Stimulated activated CD4-positive, alpha-beta T cell treated with anti-CD3 and anti-CD28 coated beads, Interleukin-15, amount 100 ng/mL, for 1 hour (primary cell): ENCODE measurements at places on chromosomes 1 and 21.

DNA sequence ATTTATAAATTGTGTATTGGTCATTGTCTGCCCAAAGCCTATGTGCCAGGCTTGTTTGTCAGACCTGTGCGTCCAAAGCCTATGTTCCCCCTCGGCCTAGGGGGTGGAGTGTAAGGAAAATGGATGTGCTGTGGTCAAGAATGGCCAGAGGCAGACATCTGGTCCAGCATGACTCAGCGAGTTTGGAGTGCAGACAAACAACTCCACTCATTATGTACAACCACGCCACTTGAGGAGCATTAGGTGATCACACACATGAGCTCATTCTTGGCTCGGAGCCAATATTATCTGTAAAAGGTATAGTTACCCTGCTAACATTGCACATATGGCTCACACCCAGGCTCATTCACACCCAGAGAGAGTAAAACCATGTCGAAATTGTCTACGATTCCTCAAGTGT lies 1047.6 kb upstream of the ADGRL4 start:
- no peak for DNase-seq

GRCh38 chr1:242691610-242691945 lies 167.1 kb upstream of the PLD5 start:
- no peak for DNase-seq

GRCh38 chr1:171494076-171494475 lies 8.7 kb downstream of the PRRC2C start:
- no peak for DNase-seq

DNA sequence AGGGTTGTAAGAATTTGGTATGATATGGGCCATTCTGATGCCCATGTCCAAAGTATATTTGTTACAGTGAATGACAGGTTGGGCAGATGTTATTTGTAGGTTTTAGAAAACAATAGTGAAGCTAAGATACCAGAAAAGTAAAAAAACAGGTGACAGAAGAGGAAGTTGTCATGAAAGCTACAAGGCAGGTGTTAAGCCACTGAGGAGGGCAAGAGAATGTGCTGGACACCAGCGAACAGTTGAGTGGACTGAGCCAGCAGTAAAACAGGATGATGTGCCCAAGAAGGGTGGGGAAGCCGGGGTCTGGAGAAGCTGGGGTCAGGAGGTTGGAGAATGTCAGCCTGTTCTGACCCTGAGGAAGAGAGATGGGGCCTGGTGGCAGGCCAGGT lies 83.3 kb downstream of the DTL start:
- DNase-seq: no peak

DNA sequence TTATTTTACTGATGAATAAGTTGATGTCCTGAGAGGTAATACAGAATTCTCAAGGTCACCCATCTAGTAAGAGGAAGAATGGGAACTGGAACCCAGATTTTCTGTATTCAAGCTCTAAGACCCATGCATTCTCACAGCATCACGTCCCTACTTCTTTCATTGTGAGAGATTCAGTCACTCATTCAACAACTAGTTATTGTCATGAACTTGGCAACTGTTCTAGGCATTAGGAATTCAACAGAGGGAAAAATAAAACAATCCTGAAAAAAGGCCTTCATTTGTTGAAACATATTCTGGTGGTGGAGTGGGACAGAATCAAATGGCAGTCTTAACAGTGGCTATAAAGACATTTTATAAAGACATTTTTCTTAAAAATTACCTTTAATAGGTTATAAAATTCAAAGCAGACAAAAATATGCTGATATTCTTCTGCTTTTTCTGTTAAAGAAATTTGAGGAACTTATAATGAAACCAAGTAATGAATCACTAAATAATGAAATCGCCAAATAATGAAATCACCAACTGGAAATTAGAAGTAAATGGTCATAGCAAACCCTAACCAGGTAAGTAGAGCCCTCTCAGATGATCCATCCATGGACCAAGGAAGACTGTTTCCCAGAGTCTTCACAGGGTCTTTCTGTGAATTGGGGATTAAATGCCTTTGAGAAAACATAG lies 136.5 kb upstream of the DPYD start:
- no peak for DNase-seq

DNA sequence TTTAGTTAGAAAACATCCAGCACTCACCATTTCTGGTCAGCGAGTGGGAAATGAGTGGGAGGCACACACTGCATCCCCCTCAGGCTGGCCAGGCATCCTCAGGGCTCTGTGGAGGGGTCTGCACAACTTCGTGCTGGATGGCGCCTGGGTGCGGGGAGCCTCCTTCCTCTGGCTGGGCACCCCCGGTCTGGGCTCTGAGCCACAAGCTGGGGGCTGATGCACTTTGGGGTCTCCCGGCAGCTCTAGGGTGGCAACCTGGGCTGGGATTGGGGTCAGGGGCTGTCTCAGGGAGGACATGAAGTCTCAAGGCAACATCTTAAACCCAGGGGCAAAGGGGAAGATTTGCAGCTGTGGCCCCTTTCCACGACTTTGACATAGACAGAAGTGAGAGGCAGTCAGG lies 23.5 kb downstream of the PRDM16 start:
- DNase-seq: no peak

- no peak for DNase-seq
These were observed 25.0 kb downstream of the WNT9A start for GRCh38 chr1:227922501-227923352.

GRCh38 chr21:21373969-21374368 lies 375.8 kb downstream of the NCAM2 start:
- DNase-seq: no peak

DNA sequence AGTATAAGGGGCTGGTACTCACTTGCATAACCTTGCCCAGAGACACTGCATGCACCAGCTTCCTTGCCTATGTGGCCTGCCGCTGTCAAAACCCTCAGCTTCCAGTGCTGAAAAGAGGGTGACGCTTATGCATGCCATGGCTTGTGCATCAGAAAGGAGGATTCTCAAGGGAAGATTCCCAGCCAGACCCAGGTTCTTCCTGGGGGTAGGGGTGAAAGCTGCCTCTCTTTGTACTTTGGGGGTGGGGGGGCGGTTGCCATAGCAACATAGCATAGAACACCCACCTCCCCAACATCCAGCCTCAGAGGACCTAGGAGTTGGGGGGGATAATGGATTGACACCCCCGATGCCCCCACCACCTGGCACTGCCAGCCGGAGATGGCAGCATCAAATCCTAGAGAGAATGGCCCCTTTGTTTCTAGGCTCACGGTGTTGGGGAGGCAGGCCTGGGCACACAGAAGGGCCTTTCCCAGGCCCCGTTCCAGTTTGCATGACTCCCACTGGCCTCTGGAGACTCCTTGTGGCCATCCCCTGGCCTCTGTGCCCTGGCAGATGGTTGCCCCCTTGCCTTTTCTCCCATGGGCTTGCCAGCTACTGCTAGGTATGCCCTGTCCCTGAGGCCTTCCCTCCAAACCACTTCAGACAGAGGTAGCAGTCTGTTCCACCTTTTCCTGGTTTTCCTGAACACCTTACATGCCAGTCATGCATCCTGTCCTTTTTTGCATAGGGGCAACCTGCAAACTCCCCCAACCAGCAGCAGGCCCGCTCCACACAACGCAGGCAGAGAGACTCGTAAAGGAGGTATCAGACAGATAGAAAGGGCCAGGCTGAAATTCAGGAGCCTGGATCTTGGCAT lies 44.6 kb downstream of the RHBG start:
- DNase-seq: no peak

DNA sequence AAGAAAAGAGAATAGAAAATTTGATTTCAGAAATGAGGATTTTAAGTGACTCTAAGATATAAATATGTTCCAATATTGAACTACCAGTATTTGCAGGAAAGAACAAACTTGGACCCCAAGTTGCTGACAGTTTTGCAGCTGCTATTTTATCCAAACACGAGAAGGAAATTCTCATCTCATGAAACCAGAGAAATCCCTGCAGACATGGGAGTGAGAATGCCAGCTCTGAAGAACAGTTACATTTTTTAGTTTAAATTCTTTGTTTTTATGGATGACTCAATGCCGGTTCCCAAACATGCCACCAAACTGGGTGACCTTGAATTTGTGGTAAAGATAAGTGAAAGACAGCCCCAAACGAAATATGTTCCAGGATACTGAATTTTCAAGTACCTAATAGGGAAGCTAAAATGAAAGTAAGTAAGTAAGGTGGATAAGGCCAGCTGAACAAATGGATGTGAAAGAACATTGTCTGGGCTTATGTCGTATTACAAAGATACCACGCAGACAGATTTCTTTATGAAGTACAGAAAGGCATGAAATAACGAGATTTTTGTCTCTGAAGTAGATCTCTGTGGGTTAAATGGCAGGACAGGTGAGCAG lies 19.9 kb downstream of the TLR5 start:
- no peak for DNase-seq

GRCh38 chr1:35539073-35539823 lies 18.0 kb downstream of the KIAA0319L start:
- no peak for DNase-seq

GRCh38 chr1:156655151-156655903 lies 13.4 kb downstream of the BCAN start:
- DNase-seq: no peak

DNA sequence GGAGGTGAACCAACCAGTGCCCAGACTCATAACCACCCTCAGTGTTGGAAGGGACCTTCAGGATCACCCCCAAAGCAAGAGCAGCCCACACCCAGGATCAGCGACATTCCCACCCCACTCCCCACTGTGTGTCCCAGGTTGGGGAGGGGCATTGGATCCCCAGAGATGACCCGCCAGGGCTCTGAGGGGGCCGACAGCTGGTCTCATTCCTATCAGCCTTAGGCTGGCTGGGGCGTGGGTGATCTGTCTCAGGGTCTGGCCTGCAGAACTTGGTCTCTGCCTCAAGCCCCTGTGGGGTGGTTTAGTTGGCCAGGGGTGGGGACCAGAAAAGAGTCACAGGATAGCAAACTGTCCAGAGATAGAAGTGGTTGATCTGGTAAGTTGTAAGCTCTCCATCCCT lies 7.8 kb upstream of the BSND start:
- DNase-seq: no peak

GRCh38 chr1:231046730-231047395 lies 6.8 kb upstream of the FAM89A start:
- DNase-seq: no peak

DNA sequence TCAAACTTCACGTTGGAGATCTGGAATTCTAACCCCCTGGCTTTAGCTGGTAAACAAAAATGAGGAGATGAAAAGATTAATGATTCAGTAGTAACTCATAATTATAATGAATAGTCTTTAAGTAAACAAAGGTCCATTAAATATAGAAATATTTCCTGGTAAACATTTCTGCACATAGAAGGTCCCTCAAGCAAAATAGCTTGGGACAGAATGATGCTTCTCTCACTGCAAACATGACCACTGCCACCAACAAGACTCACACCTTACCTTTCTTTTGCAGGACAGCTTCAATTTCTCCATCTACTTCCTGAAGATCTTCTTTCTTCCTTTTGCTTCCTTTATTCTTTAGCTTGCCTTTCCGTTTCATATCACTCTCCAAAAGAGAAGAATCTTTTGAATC lies 25.2 kb downstream of the NVL start:
- no peak for DNase-seq

- no peak for DNase-seq
These were observed 143.7 kb downstream of the DNM3 start for GRCh38 chr1:171984850-171985485.

DNA sequence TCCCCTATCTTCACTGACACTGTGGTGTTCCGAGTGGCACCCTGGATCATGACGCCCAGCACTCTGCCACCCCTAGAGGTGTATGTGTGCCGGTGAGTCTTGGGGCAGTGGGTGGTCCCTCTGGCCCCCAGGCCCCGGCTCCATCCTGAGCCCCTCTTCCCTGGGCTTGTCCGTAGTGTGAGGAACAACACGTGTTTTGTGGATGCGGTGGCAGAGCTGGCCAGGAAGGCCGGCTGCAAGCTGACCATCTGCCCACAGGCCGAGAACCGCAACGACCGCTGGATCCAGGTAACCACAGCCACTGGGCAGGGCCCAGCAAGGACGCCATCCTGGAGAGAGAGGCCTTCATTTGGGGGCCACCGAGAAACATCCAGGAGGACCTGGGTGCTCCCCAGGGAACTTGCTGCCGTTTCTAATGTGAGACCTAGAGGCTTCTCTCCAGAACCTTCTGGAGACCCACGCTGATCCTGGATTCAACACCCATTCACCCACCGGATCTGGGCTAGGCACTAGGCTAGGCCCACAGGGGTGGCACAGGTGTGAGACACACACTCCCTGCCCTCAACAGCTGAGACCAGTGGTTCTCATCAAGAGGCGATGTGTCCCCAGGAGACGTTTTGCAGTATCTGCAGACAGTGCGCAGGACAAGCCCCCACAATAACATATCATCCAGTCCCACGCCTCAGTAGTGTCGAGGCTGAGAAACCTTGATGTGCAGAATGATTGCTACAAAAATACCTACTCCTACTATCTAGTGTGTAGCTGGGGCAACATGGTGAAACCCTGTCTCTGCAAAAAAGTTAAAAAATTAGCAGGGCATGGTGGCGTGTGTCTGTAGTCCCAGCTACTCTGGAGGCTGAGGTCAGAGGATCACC lies 22.2 kb downstream of the PADI3 start:
- no peak for DNase-seq

GRCh38 chr1:97849345-97850340 lies 71.2 kb downstream of the DPYD start:
- no peak for DNase-seq

DNA sequence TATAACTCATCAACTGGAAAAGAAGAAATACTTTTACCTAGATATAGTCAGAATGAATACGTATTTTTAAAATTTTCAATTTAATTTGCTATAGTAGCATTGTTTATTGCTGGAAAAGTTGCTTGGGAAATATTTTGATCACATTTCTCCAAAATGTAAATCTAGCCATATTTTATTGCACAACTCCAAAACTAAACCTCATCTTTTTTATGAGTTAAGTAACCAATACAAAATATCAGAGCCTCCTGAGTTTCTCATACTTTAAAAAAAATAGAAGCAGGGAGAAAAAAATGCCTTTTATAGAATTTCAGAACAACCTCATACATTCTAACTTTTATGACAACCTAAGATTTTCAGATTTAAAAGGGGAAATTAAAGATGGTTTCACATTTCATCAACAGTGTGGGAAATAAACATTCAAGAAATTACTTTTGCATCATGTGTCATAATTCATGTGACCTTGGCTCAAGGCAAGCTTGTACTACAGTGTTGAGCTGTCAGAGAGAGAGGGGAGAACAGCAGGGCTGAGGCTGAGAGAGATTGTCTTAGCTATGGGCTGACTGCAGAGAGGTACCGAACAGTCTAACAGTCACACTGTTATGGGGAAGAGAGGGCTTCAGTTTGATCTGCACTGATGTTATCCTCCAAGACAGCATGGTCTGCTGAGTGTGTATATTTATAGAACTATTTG lies 519.0 kb downstream of the LTN1 start:
- DNase-seq: no peak

GRCh38 chr1:209751627-209752231 lies 4.1 kb upstream of the TRAF3IP3 start:
- DNase-seq: no peak

GRCh38 chr1:205301842-205302588 lies 19.5 kb downstream of the NUAK2 start:
- no peak for DNase-seq
